ENCODE measurements at places on chromosomes 2 and 18.

DNA sequence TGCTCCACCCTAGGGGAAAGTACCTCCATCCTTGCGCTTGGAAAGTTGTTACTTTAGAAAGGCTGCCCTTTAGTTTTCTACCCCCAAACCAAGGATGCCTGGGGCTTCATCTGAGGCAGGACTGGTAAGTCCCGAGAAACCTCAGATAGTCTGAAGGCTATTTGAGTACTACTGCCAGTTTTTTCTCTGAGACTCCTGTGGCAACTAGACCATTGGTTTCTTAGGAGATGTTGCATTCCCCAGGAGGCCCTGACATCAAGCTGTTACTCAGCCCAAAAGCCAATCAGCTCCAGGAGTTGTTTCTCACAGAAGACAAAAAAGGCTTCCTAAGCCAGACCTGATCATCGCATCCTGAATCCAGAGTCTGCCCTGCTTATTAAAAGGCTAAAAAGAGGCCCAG lies 67.2 kb downstream of the COLEC12 start:
- DNase-seq = no peak

GRCh38 chr2:235769046-235769445 lies 275.2 kb downstream of the AGAP1 start:
- DNase-seq = no peak

GRCh38 chr18:22946217-22946616 lies 13.1 kb downstream of the RBBP8 start:
- no peak for DNase-seq

- DNase-seq = no peak
These were observed 114.7 kb downstream of the FAM210A start for GRCh38 chr18:13611601-13612195.

DNA sequence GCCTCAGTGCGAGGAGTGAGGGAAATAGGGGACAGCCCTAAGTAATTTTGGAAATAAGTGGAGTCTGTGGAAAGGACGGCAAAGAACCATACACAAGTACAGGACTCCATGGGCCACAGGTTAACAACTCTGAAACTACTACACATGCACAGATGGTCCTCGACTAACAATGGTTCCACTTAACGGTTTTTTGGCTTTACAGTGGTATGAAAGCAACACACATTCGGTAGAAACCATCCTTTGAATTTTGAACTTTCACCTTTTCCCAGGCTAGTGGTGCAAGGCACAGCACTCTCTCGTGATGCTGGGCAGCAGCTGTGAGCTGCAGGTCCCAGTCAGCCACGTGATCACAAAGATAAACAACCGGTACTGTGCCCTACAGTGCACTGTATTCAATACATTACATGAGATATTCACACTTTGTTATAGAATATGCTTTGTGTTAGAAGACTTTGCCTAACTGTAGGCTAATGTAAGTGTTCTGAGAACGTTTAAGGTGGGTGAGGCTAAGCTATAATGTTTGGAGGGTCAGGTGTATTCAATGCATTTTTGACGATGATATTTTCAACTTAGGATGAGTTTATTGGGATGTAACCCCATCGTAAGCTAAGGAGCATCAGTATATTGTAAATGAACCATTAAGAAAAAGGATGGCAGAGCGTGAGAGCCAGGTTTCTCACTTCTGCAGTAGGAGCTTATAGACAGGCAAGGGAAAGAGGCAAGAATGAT lies 44.6 kb downstream of the TBC1D8 start:
- DNase-seq = no peak

DNA sequence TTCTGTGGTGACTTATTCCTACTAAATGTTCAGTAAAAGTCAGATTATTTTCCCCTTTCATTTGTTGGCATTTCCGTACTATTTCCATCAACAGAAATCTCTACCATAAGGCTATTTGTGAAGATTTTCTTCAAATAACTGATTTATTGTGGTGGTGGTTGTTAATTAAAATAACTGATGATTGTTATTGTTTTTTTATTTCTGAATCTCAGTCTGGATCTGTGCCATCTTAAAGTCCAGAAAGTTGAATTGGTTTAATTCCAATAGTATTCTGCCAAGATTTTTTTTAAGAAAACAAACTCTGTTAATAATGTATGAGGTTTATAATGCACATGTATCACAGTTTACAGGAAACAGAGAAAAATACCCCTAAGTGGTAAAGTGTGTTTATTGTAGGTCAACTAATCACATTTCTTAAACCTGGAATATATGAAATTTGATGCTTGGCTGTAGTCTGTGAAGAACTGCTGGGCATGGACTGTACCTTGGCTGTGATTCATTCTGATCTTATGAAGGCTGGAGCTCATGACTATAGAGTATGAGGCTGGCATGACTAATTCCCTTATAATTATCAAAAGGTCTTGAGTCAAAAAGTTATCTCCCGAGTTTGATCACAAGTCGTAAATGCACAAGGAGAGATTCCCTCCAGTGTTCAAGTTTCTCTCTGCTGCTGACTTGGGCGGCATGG lies 134.2 kb upstream of the RND3 start:
- no peak for DNase-seq

DNA sequence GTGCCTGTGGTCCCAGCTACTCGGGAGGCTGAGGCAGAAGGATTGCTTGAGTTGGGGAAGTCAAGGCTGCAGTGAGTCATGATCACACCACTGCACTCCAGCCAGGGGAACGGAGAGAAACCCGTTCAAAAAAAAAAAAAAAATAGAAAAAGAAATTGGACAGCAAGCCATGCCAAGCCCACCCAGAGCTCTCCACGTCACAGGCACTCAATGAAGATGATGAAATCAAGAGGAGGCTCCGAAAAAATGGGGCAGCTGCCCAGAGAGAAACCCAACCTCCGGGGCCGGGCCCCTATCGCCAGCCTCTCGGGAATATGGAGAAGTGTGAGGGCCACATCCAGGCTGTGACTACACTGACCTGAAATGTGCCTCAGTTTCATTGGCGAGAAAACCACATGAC lies 40.0 kb downstream of the BIN1 start:
- no peak for DNase-seq

- no peak for DNase-seq
These were observed 6.2 kb upstream of the TWIST2 start for GRCh38 chr2:238841542-238842164.

DNA sequence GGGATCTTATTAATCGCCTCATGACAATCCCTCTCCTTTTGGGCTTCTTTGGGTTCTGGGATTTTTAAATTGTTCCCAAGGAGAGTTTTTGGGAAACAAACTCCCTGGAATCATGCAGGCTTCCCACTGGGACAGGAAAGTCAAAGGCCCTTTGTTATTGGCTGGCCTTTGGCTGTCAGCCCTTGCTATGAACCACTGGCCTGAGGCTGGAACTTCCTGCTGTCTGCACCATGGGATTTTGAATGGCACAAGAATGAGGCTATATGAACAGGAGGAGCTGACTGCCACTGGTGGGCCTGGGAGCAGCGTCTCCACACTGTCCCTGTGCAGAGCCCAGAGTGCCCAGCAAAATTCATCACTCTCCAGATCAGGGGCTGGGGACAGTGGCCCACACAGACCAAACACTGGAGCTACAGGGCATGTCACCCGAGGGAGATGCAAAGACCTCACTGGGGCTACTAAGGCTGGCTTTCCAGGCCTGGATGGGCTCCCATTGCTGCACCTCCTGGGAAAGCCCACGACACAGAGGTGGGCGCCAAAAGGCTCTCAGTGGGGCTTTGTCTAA lies 35.7 kb downstream of the STEAP3 start:
- no peak for DNase-seq

DNA sequence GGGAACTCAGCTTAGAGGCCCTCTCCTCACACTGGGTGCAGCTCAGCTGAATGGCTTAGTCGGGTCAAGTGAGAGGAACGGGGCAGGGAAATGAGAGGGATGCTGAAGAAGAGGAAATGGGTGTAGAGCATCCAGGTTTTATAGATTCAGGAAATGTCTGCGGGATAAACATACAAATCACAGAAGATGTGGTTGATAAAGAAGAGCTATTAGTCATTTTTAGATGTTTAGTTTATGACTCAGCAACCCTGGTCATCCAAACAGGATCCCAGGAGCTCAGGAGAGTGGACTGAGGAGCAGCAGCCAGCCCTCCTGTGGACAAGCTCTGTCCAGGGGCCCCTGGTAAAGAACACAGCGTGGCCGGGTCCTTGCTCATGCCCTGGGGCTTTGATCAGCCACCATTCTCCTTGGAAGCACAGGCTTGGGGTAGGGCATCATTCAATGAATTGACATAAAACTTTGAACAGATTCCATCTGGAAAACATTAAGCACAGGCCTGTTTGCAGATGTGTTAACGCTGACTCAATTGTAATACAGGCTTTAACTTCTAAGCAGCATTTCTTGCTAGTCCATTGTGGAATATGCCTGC lies 83.0 kb downstream of the NPAS2 start:
- DNase-seq = no peak

- no peak for DNase-seq
These were observed 163.6 kb upstream of the ZNF516 start for GRCh38 chr18:76658627-76659026.

DNA sequence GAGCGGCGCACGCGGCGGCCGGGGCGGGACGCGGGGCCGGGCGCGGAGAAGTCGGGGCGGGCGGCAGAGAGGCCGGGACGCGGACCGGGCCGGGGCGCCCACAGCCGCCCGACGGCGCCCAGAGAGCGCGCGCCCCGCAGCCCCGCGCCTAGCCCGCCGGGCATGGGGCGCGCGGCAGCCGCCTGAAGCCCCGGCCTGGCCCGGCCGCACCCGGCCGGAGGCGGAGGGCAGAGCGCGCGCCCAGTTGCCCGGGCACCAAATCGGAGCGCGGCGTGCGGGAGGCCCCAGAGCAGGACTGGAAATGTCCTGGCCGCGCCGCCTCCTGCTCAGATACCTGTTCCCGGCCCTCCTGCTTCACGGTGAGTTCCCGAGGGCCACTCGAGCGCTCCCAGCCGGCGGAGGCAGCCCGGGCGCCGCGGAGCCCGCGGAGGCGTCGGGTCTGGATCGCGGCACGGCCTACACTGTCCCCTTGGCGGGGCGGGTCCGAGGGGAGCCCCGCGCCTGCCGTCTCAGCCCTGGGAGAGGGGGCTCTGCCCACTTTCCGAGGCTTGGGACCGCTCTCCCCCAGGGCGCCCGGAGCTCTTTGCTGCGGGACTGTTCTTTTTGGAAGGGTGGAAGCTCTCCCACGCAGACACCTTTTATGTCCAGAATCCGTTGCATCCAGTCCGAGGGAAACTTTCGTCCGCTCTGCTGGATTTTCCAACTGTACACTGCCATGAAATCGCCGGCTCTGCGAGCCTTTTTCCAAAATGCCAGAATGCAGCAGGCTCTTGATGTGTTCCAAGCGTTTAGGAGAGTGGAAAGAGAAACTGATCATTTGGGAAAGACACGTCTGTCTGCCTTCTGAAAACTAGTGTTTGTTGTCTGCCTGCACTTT lies 484 bp downstream of the APCDD1 start:
- DNase-seq = no peak

DNA sequence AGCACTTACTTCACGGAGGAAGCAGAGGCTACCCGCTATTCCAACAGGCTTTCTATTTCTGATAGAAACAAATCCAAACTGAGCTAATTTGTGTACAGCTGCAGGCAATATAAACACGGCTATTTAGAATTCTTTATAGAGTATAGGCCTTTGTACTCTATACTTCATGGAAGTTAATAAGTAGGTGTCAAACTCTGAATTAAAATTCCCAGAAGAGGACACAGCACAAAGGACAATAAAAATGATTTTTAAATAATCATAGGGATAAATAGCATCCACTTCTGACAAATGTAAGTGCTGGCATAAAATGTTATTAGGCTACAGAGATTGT lies 261.5 kb downstream of the AFF3 start:
- no peak for DNase-seq

DNA sequence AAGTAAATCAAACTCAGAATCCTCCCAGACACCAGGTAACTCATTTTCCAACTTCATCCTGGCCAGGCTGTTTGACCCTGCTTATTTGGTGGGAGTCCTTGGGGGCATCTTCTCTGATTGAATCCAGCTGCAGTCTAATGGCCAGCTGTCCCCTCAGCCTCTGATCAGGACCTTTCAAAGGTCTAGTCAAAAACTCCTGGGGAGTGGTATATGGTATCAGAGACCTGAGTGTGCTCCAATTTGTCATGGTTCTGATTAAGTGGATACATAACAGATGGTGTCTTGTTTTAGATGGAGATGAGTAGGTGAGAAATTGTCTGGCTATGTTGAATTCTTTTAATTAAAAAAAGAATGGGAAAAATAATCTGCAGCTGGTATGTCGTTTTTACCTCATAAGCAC lies 842.6 kb upstream of the ACVR2A start:
- DNase-seq = no peak

DNA sequence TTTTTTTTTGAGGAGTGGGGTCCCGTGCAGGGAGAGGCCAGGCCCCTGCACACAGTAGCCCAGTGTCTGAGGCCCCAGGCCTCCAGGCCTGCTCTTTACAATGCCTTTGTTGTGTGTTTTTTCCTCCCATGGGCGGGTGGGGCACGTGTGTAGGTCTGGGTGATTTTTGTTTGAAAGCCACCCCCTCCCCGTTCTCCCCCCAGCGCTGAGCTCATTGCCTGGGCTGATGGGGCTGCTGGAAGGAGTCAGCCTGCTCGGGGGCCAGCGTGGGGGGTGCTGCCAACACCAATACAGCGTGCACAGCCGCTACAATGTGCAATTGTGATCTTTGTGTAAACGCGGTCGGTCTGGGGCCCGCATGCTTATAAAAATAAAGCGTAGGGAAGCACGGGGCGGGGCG lies 142.7 kb downstream of the DYSF start:
- DNase-seq = no peak

- DNase-seq = no peak
These were observed 21.2 kb downstream of the HS1BP3 start for GRCh38 chr2:20629581-20630171.

GRCh38 chr2:48343571-48344440 lies 186.1 kb upstream of the STON1 start:
- no peak for DNase-seq

DNA sequence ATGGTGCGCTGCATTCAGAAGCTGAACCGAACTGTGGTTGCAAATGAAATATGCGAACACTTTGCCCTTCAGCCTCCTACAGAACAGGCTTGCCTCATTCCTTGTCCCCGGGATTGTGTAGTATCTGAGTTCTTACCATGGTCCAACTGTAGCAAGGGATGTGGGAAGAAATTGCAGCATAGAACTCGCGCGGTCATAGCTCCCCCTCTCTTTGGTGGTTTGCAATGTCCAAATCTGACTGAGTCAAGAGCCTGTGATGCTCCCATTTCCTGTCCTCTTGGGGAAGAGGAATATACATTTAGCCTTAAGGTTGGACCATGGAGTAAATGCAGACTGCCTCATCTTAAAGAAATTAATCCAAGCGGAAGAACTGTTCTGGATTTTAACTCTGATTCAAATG lies 291.4 kb downstream of the THSD7B start:
- no peak for DNase-seq

- peak; percentile 29 for DNase-seq
These were observed 83.0 kb upstream of the ZNF532 start for GRCh38 chr18:58781627-58782194.

Data from activated T-helper 1 cell treated with Interleukin-2 at 50 U/mL for 16 hours (primary cell).